IMR-90 (cell line): ENCODE measurements at places on chromosomes 1 and 21. TPM values are rescaled to one million over a fixed set of nuclear protein-coding genes. Genes with fewer than 3 reads are reported as not detected.

GRCh38 chr1:14724246-14724645 is 125.8 kb downstream of the KAZN start:
- DNase-seq, result no peak

DNA sequence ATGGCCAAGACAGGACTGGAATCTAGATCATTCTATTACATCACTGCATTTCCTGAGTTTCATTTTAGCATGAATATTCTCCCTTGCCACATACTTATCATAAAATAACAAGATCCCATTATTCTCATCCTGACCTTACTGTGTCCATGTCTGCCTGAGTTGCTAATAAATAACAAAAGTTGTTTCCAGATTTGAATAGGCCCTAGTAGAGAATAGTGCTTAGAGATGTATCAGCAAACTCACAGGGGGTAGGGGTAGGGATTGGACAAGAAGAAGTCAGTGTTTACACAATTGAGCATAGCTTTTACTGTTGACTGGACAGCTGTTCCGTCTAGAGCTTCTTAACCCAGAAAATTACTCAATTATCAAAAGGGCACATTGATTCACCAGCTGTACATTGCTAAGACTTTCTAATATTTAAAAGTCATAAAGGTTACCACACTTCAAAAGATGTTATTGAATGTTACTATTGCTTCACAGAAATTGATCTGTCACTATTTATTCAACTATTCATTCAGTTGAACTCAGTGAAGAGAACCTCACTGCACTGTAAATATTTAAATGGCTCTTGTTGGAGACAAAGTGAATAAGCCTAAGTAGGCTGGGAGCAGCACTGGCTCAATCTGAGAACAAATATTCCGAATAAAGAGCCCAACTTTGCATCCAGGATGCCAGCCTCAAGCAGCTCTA is 121.9 kb downstream of the NRIP1 start:
- DNase-seq, result peak; percentile 69

- peak; percentile 88 for DNase-seq
Observed at GRCh38 chr1:26302733-26303405, 3.6 kb downstream of the UBXN11 start.

DNA sequence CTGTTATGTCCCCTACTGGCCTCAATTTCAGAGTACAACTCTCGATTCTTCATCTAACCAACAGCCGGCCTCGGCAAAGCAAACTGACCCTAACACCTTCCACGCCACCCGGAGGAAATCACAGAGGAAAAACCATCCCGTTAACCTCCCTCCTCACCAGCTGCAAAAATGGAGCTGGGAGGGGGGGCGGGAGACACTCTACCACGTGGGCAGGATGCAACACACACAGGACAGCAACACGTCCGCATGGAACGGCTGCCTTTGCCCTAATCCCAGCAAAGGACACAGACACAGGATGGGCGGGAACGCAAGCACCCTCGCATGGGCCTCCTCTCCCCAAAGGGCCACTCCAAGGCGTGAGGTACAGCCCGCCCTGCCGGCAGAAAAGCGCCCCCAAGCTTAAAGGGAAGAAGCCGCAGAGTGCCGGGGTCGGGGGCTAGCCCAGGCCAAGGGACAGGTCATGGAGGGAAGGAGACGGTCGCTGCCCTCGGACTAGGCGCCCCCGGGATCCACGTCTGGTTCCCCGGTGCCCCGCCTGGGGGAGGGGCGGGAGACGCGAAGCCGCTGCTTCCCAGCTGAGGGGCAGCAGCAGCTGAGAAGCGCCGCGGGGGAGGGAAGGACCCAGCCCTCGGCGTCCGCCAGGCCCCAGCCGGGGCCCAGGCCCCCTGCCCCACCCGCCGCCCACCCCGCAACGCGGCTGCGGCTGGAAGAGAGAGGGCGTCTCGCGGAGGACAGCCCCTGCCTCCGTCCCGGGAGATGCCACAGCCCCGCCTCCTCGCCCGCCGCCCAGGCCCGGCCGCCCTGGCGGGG is 590 bp downstream of the FOXJ3 start:
- peak; percentile 43 for DNase-seq

The FCGR3B gene
- not detected in 2 replicates for total RNA-seq

The SPATA21 gene
- total RNA-seq, result not detected in 2 replicates

DNA sequence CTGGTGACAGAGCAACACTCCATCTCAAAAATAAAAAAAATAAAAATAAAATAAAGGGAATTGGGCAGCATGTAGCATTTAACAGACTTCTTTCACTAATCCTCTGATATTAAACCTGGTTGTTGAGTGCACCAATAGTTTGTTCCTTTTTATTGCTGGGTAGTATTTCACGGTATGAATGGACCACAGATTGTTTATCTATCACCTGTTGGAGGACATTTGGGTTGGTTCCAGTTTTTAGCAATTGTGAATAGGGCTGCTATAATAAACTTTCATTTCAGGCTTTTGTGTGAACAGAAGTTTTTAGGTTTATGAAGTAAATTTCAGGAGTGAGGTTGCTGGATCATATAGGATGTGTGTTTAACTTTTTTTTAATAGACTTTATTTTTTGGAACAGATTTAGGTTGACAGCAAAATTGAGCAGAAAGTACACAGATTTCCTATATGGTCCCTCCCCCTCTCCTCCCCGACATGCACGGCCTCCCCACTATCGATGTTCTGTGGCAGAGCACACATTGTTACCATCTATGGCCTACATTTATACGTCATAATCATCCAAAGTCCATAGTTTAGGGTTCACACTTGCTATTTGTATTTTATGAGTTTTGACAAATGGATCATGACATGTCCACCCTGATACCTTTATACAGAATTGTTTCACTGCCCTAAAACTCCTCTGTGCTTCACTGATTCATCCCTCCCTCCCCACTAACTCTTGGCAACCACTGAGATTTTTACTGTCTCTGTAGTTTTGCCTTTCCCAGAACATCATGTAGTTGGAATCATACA is 66.1 kb upstream of the TMPRSS2 start:
- DNase-seq, result no peak

GRCh38 chr1:29202584-29203340 is 21.1 kb upstream of the SRSF4 start:
- peak; percentile 99 for DNase-seq

GRCh38 chr21:27233514-27234115 is 266.7 kb upstream of the ADAMTS5 start:
- DNase-seq, result no peak

GRCh38 chr21:25396135-25396711 is 211.1 kb downstream of the MRPL39 start:
- no peak for DNase-seq

GRCh38 chr1:154735061-154735803 is 127.2 kb upstream of the ADAR start:
- DNase-seq, result no peak

The KIF21B gene
- 0.36 and 0.56 TPM in 2 replicates for total RNA-seq

GRCh38 chr1:232722626-232723025 is 82.6 kb upstream of the MAP10 start:
- no peak for DNase-seq

- DNase-seq, result no peak
Observed at GRCh38 chr1:175576865-175577264, 166.5 kb downstream of the TNR start.

The IGFN1 gene
- total RNA-seq, result not detected in 2 replicates

The VCAM1 gene
- 19.7 and 21.1 TPM in 2 replicates for total RNA-seq

The PPFIA4 gene
- 3.6 and 5.4 TPM in 2 replicates for total RNA-seq

The SMCP gene
- total RNA-seq, result not detected in 2 replicates

The TNFRSF4 gene
- total RNA-seq, result not detected in 2 replicates

DNA sequence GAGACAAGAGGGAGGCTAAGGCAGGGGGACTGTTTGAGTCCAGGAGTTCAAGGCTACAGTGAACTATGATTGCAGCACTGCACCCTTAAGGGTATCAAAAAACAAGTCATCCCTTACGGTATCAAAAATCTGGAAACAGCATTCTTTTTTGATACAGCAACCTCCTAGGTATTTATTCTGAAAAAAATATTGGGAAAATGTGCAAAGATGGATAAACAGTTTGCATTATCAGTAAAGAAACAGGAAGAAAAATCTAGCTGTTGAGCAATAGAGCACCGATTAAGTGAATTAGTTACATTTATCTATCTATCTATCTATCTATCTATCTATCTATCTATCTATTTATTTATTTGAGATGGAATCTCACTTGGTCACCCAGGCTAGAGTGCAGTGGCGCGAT is 56.7 kb upstream of the SCAF4 start:
- DNase-seq, result no peak

GRCh38 chr21:32282992-32283391 is 4.1 kb upstream of the MIS18A start:
- no peak for DNase-seq

The KRTAP19-1 gene
- not detected in 2 replicates for total RNA-seq
